ENCODE measurements at places on chromosomes 7 and 10.

- DNase-seq = no peak
These were observed 70.9 kb downstream of the CTBP2 start for GRCh38 chr10:125089469-125089868.

GRCh38 chr10:77546042-77546441 is 91.6 kb downstream of the KCNMA1 start:
- no peak for DNase-seq

DNA sequence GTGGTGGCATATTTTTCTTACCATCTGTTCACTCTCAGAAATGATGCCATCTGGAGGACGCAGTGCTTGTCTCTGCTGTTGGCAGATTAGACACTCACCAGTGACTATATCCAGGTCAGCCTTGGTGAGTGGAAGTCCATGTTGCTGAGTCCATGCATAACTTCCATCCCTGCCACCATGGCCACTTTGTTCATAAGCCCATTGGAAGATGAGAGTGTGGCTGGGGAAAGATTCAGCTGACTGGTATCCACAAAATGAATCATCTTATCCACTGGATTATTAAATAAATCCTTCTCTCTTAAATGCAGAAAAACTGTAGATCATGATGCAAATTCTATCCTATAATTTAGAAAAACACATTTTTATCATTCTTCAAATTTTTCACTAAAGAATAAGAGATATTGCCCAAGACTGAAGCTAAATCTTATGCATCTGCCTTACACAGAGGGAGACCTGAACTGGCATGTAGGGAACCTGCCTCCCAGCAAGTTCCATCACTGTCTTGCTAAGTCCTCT is 726.9 kb downstream of the TNS3 start:
- DNase-seq = no peak

DNA sequence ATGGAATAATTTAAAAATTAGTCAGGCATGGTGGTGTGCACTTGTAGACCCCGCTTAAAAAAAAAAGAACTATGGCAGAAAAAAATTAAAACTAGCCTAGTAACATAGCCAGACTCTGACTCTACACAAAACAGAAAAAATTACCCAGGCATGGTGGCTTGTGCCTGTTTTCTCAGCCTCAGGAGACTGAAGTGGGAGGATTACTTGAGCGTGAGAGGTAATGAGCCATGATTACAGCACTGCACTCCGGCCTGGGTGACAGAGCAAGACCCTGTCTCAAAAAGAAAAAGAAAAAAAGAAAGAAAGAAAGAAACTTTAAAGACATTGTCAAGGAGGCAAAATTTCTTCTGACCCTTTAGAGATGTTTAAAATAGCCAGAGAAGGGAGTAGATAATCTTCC is 109.0 kb upstream of the TMEM106B start:
- DNase-seq = no peak

GRCh38 chr10:14667280-14667679 is 107.4 kb downstream of the FAM107B start:
- DNase-seq = no peak

GRCh38 chr7:91085175-91085574 is 179.1 kb upstream of the FZD1 start:
- no peak for DNase-seq

- DNase-seq = no peak
These were observed 973.7 kb downstream of the GATA3 start for GRCh38 chr10:9028231-9028630.

- no peak for DNase-seq
These were observed 618.6 kb downstream of the SUGCT start for GRCh38 chr7:40753455-40753854.

GRCh38 chr7:99562832-99563231 is 4.4 kb downstream of the ZNF655 start:
- no peak for DNase-seq

GRCh38 chr10:60282771-60283353 is 106.8 kb downstream of the ANK3 start:
- no peak for DNase-seq

- DNase-seq = no peak
These were observed 281.1 kb downstream of the ELFN1 start for GRCh38 chr7:1951159-1951536.

DNA sequence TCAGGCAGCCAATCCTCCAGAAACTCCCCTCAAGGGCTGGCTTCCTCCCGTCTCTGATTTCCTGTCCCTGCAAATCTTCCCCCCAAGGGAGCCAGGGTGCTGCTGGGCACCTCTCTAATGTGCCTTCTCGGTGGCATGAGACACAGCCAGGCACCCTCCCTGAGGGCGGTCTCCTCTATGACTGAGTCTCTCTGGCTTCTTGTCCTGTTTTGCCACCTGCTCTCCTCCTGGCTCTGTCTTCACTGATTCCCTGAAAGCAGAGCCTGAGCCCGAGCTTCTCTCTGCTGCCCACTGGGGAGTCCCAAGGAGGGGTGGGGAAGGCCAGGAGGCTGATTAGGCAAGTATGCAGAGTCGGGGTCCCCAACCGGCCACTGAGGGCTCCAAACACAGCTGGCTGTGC is 60.4 kb upstream of the INSIG1 start:
- no peak for DNase-seq

GRCh38 chr10:78407009-78407711 is 373.5 kb downstream of the RPS24 start:
- no peak for DNase-seq

GRCh38 chr7:77826300-77826699 is 27.7 kb downstream of the PHTF2 start:
- DNase-seq = no peak

DNA sequence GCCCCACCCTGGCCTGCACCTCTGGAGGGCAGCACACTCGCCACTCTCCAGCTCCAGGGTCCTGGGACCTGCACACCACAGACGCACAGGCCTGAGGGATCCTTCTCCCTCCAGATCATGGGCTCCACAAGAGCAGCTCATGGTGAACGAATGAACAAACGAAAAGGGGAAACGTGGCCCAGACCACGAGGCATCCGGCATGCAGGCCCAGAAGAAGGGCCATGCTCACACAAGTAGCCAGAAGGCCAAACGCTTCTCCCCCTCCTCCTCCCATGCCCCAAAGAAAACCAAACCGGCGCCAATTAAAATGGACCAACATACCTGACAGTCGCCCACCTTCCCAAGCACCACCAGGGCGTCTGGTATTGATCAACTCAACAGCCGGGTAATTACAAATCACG is 30.4 kb downstream of the MAD1L1 start:
- DNase-seq = no peak

- DNase-seq = no peak
These were observed 659.2 kb upstream of the GALNT17 start for GRCh38 chr7:70472601-70473237.
